Uterus (tissue), 4 donors: ENCODE measurements at places on chromosomes 5 and 9. TPM values are rescaled to one million over a fixed set of nuclear protein-coding genes. Genes with fewer than 3 reads are reported as not detected.

The HEMGN gene
- not detected for total RNA-seq

The OR1K1 gene
- not detected for total RNA-seq

The SPINK13 gene
- not detected for total RNA-seq

The TLR4 gene
- 25.6 TPM for total RNA-seq

The APBA1 gene
- 11.7 TPM for total RNA-seq

The PCDH12 gene
- total RNA-seq: 43.6 TPM

DNA sequence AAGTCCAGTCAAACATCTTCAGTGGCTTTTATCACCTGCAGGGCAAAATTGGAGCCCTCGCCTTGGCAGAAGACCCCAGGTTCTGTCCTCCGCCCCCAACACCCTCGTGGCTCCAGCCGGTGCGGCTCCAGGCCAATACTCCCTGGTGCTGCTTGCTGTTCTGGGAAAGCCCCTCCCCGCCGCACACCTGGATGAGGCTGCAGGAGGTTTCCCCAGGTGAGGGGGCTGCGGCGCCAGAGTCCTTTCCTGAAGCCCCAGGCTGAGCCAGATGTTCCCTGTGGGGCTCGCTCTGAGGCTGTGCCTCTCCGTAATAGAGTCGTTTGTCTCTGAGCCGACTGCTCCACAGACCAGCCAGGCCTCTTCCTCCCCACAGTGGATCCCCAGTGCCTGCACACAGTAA is 375.4 kb upstream of the IRX1 start:
- DNase-seq: no peak

DNA sequence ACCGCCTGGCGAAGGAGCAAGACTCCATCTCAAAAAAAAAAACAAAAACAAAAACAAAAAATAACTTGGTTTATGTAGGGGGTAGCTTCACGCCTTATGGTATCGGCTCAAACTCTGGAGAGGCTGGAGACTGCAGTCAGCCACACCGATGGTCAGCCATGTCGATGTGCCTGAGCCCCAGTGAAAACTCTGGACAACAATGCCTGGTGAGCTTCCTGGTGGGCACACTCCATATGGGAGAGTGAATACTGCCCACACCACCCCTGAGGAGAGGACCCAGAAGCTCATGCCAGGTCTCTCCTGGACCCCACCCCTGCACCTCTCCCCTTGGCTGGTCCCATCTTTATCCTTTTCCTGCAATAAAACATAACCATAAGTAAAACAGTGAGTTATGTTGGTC is 19.6 kb downstream of the IPPK start:
- no peak for DNase-seq

DNA sequence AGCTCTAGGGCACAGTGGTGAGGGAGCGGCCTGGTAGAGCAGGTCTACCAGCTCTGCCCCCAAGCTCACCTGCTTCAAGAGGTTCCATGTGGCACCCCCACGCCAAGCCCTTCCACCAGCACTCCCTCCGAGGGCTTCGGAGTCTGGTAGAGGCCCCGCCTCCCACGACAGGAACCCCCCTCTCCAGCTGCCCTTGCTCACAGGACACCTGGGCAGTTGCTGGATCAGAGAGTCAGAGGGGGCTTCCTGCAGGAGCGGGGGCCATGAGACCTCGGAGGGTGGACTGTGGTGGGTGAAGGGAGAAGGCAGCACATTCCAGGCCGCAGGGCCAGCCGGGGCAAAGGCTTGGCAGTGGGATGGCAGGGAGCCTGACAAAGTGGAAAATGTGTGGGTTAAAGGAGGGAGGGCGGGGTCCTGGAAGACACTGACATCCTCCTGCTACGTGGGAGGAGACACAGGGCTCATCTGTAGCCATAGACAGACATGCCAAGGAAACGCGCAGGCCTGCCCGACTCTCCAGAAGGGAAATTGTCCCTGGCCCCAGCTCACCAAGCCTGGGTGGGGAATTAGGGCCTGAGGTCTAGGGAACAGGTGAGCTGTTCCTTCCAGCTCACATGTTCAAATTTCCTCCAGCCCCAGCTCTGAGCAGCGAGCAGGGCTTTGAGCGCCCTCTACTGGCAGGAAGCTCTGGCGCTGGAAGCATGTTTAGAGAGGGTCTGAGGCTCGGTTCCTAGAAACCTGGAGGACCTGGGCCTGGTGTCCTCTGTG is 74.2 kb downstream of the NTNG2 start:
- DNase-seq: peak; percentile 72

DNA sequence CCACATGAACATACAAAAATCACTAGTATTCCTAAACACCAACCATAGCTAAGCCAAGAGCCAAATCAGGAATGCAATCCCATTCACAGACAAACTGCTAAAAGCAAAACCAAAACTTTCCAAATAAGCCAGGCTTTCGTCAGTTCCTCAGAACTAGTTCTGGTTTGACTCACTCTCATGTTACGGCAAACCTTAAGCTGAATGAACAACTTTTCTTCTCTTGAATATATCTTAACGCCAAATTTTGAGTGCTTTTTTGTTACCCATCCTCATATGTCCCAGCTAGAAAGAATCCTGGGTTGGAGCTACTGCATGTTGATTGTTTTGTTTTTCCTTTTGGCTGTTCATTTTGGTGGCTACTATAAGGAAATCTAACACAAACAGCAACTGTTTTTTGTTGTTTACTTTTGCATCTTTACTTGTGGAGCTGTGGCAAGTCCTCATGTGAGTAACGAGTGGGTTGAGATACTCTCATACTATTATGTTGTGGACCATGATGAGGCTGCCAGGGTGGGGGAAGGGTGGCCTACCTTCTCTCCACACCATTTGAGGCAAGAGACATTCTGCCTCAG is at the start of gene PDCD1LG2:
PDCD1LG2 (plus strand) TSS at position 172 of the 572 bp plus-strand sequence. CDS start 12,016 bp downstream, outside the sequence.
- DNase-seq: no peak

DNA sequence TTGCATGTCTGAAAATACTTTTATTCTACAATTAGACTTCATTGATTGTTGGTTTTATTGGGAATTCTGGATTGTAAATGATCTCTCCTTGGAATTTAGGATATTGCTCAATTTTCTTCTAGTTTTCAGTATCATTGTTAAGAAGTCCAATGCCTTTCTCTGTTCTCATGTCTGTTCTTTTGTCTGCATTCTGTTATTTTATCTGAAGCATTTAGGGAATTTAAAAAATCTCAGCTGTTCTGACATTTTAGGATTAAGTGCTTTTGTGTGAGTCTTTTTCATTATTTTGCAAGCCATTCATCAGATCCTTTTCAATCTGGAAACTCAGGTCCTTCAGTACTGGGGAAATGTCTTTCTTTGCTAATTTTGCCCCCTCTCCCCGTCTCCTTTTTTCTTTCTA is 4.4 kb upstream of the FER start:
- DNase-seq: no peak

- no peak for DNase-seq
Measured at GRCh38 chr9:109448223-109448622, 49.9 kb downstream of the PTPN3 start.

GRCh38 chr9:90517103-90517502 is 125.5 kb downstream of the DIRAS2 start:
- DNase-seq: no peak

- no peak for DNase-seq
Measured at GRCh38 chr5:150211156-150212030, 21.5 kb downstream of the SLC6A7 start.

- DNase-seq: no peak
Measured at GRCh38 chr5:142969186-142969585, 199.0 kb downstream of the ARHGAP26 start.

DNA sequence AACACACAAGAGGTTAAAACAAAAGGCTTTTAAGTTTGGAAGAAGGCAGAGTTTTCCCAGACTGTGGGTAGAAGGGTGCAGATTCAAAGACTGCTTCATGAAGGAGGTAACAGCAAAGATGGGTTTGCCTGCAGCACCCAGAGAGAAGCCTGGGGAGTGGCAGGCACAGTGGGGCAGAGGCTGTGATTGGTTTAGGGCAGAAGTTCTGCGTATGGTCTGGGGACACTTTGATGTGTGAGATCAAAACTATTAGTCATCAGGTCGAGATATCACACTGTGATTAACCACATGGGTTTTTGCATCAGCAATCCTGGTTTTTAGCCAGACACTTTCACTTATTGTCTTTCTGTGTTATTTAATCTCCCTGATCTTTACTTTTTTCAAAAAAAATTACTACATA is 188.8 kb upstream of the GLRA1 start:
- no peak for DNase-seq

DNA sequence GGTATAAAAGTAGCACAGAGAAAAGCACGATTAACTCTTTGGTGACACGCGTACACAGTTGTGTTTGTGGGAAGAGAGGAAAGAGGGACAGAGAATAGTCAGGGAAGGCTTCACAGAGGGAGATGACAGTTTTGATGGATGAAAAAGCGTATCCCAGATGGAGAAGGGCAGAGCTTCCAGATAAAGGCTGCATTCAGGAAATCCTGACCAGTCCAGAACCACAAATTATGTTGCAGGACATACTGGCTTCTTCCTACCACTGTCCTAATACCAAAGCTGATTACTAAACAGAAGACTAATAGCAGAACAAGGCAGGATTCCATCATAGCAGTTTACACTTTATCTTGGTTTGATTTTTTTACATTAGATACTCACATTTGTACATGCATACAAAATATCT is 34.5 kb downstream of the SLC31A2 start:
- no peak for DNase-seq

- DNase-seq: peak; percentile 53
Measured at GRCh38 chr9:116860509-116861120, 173.5 kb downstream of the TRIM32 start.

DNA sequence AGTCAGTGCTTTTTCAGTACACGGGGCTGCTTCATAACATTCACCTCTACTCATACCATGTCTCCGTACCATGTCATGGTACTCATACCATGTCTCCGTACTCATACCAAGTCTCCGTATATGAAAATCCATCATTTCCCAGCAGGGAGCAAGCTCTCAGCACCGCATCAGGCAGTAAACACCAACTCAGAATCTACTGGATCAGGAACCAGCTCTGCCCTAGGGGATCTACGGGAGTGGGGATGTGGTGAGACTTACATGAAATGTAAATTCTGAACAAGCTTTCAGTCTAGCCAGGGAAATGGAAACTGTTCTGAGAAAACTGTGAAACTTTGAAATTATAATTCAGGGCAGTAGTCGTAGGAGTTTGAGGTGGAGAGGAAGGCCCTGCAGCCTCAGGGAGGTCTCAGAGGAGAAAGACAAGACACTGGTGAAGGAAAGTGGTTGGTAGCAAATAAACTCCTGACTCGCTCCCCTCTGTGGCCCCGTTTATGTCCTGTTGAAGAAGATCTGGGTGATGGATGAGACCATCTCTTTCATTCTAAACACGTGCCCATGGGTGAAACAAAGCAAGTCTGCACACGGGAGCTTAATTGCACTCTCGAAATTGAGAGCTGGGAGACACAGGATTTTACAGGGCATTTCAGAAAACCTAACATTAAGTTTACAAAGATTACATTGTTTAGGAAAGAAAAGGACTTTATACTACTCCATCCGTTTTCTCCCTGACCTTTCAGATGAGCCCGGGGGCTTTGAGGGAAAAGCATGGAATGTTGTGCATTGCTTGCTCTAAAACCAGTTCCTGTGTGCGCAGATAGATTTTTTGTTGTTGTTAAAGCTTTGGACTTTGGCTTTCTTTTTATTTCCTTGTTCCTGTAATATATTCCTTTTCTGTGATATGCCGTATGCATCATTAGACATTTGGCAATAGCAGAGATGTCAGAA is 26.8 kb downstream of the ACTBL2 start:
- no peak for DNase-seq
